ENCODE measurements at places on chromosomes 2 and 18. TPM values are rescaled to one million over a fixed set of nuclear protein-coding genes. Genes with fewer than 3 reads are reported as not detected.

The TUBA4B gene
- 0.20 TPM for total RNA-seq

The PDE11A gene
- total RNA-seq: 0.30 TPM

The MAL gene
- 0.20 TPM for total RNA-seq

The PTPRM gene
- 33.7 TPM for total RNA-seq

The CYP27A1 gene
- total RNA-seq: 0.15 TPM

The RAB17 gene
- 0.29 TPM for total RNA-seq

The ORC4 gene
- total RNA-seq: 36.7 TPM

The GPC1 gene
- 225 TPM for total RNA-seq

The ADGRF3 gene
- 0.29 TPM for total RNA-seq

The PROKR1 gene
- not detected for total RNA-seq

The DLX2 gene
- total RNA-seq: 0.66 TPM

The RUFY4 gene
- 0.09 TPM for total RNA-seq

The GPAT2 gene
- not detected for total RNA-seq

The VAMP8 gene
- 16.7 TPM for total RNA-seq

The MC4R gene
- total RNA-seq: not detected

The SH3BP4 gene
- total RNA-seq: 40.7 TPM

The SLC30A3 gene
- total RNA-seq: 3.2 TPM

The ANKRD44 gene
- 2.6 TPM for total RNA-seq

The PIKFYVE gene
- 8.0 TPM for total RNA-seq

The ICA1L gene
- total RNA-seq: 1.4 TPM

The TGFA gene
- 4.9 TPM for total RNA-seq

The AP1S3 gene
- 28.6 TPM for total RNA-seq

The SFT2D3 gene
- 4.4 TPM for total RNA-seq

The HOXD1 gene
- total RNA-seq: 0.17 TPM

The WDR54 gene
- 88.9 TPM for total RNA-seq

The UGT1A1 gene
- total RNA-seq: 0.78 TPM

The KANSL1L gene
- total RNA-seq: 0.41 TPM

The CHAC2 gene
- 11.3 TPM for total RNA-seq

The MC5R gene
- not detected for total RNA-seq

The GCA gene
- 6.9 TPM for total RNA-seq

The VWA3B gene
- total RNA-seq: not detected

The IMPACT gene
- 15.4 TPM for total RNA-seq

The TXNDC2 gene
- 0.12 TPM for total RNA-seq

The OR6B2 gene
- total RNA-seq: not detected

The ANKRD30B gene
- total RNA-seq: not detected

Measured in A549 treated with Hydrocortisone at 1 μM for 4 hours (cell line).